ENCODE measurements at places on chromosomes 12 and 14. TPM values are rescaled to one million over a fixed set of nuclear protein-coding genes. Genes with fewer than 3 reads are reported as not detected.

The KERA gene
- not detected for total RNA-seq

The NYNRIN gene
- 0.12 TPM for total RNA-seq

GRCh38 chr14:32627545-32628298 lies 298.6 kb downstream of the AKAP6 start:
- DNase-seq, result no peak

DNA sequence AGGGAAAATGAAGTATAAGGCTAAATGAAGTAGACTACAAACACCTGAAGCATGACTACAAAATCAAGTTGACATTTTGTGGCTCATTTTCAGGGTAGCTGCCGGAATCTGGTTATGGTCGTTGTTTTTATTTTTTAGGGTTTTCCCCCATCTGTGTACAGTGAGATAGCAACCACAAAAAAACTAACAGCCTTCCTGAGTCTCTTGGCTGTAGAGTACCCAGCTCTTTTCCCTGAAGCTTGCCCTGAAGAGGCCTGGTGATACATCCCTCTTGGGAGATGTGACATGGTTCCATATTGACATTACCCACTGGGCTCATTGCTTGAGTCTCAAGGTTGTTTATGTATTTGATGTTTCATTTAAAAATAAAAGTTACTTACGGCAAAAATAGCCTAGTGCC lies 424.0 kb downstream of the ZFP36L1 start:
- no peak for DNase-seq

- no peak for DNase-seq
These were observed 18.5 kb downstream of the ATL1 start for GRCh38 chr14:50578433-50578832.

DNA sequence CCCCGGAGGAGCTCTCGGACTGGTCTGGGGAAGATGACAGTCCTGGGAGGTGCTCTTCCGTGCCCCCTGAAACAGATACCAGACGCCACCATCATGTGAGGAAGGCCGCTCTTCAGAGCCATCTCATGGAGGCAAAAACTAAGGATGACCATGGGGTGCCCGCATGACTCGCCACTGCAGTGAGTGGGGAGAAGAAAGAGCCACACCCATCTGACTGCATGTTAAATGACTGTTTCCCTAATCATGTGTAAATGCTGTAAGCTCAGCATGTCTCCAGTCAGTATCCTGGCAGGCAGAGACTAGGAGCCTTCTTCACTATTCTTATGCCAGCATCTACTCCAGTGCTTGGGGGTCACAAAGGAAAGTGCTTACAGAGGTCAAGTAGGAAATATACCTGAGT lies 4.0 kb downstream of the STON2 start:
- peak; percentile 46 for DNase-seq

All from A172 (cell line).